ENCODE measurements at places on chromosomes 11 and 22. TPM values are rescaled to one million over a fixed set of nuclear protein-coding genes. Genes with fewer than 3 reads are reported as not detected.

- DNase-seq, result no peak
Measured at GRCh38 chr11:128052912-128053641, 534.3 kb downstream of the ETS1 start.

DNA sequence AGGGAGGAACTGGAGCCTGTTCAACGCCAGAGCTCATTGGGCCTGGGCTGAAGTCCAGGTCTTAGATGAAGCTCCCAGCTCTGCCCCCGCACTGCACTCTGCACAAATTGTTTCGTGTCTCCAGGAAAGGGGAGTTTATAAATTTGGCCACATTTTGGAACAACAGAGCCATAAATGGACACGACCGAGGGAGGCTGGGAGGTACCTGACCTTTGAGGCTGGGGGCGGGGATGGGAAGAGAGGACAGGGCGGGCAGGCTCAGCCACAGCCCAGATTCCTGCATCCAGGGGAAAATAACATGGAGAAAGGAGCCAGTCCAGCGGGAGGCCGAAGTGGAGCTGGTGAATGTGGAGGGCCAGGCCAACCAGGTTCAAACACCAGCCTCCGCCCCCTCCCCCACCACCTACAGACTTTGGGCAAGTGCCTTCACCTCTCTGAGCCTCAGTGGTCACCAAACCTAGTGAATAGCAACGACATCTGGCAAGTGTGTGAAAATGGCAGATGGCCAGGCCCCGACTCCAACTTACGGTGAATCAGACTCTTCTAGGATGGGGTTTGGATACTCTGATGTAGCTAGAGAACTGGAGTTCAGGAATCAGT, 36.8 kb upstream of the SMTN start:
- DNase-seq, result no peak

DNA sequence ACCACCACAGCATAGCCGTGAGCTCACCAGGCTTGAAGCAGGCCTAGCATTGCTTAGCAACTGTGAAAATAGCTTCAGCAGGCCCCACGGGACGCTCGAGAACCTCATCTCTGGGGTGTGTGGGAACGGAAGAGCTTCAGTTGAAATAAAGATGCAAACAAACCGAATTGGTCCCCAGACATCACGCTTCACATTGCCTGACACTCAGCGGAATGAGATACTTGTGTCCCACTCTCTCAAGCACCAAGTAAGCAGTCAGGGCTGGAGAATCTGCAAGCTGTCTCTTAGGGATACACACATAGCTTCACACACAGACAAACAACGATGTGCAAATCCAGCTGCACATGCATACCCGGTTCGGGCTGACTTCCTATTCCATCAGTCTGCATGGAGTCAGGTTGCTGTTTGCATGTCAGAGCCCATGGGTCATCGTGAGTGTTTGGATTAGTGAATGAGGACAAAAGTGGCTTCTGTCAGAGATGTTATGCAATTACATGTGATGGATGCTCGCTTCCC, 205.7 kb downstream of the SNX19 start:
- no peak for DNase-seq

GRCh38 chr11:118002541-118003423, 16.6 kb downstream of the IL10RA start:
- DNase-seq, result peak; percentile 85

DNA sequence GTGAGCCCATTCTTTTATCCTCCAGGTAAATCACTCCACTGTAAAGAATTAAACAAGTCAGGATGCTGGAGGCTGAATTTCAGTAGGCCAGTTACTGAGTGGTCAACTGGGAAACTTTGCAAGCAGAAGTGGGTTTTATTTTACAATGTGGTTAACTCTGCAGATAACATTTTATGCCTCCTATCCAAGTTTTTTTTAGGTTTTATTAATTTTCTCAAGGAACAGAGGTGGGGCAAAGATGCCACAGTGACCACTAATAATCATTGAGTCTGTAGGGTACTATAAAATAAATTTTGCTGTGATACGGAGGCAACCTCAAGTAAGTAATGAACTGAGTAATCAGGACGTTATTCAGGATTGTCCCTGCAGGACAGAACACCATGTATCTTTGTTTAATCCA, 599.9 kb downstream of the METTL15 start:
- DNase-seq, result no peak

GRCh38 chr11:61121192-61121831, 19.0 kb downstream of the CD5 start:
- DNase-seq, result no peak

- DNase-seq, result peak; percentile 16
Measured at GRCh38 chr11:88359541-88359940, 22.0 kb upstream of the CTSC start.

- peak; percentile 29 for DNase-seq
Measured at GRCh38 chr11:108025387-108026080, 16.8 kb downstream of the CUL5 start.

DNA sequence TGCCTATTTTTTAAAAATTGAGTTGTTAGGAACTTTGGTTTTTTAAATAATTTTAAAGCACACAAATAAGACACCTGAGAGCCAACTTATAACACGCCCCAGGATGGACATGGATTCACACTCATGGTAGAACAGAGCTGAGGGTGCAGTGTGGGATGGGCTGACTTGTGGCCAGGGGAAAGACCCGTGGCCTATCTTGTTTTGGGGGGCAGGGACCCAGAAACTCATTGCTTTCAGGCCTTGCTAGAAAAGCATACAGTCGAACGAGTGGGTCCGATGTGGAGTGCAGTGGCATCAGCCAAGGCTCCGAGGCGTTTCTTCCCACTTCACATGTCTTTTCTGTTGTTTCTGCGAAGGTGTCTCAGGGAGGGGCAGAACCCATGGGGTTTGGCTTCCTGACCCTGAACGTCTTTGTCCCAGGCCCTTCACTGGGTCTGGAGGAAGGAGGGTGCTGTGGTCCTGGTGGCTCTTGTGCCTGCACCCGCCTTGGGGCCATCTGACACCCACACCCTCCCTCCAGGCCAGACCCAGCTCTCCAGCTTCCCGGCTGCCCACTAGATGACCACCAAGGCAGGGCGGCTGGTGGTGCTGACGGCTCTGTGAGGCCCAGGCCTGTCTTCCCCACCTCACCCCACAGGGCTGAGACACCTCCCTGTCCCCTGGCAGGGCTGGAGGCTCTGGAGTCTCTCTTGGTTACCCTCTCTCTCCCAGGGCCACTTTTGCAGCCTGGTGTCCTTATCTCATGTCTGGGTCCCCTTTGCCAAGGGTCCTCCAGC, 120.8 kb downstream of the KCNQ1 start:
- no peak for DNase-seq

DNA sequence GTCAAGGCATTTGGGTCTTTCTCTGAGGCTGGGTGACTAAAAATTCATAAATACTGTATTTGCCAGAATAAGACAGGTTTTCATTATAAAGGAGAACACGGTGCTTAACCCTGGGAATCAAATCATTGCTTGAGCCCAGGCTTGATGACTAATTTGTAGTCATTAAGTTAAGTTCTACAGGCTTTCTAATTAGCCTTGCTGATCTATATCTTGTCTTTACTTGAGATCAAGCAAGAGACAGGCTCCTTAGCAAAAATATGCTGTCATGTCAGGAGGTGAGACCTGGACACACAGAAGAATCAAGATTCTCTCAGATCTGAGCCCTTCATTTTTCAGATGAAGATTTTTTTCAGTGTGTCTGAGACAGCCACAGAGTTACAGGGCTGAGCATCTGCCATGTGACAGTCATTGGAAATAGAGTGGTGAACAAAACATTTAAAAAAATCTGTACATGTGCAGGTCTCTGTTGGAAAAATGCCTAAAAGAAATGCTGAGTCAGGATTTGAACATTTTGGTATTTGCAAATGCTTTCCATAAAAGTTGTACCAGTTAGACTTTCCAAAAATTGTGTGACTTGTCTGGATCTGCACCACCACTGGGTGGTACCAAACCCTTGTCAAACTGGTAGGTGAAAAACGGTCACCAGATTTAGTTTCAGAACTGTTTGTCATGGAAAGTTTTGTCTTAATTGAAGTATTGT, 14.6 kb downstream of the ACAT1 start:
- peak; percentile 60 for DNase-seq

DNA sequence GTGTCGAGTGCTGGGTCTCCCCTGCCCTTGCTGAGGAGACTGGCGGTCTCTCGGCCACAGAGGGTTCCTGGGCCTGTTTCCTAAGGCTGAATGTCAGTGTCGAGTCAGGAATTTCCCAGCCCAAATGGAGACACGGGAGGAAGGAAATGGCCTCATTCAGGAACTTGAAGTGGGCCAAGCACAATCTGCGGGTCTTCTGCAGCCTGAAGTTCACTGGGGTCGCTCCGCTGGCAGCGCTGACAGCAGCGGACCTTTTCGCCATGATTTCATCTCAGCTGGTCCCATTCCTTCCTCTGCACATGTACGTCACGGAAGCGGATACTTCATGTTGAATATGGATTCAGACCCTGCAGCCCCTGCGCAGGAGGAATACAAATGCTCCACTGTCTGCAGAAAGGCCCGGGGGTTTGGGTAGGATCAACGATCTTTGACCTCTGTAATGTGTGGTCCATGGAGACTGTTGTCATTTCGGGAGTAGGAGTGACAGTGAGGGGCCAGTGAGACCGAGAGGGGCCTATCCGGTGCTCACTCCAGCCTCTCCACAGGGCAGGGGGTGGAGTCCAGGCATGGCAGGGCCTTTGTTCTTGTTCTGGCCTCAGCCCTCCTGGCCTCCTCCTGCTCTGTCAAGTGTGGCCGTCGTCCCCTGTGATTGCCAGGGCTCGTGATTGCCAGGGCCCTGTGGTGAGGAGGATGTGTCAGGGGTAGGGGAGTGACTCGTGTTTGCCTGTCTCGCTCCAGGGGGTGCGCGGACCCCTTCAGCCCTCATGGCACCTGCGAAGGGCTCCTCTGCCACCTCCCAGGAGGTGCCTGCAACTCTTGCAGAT, 402.3 kb downstream of the TBC1D22A start:
- DNase-seq, result peak; percentile 1

GRCh38 chr11:106271686-106272085, 194.2 kb downstream of the AASDHPPT start:
- DNase-seq, result no peak

DNA sequence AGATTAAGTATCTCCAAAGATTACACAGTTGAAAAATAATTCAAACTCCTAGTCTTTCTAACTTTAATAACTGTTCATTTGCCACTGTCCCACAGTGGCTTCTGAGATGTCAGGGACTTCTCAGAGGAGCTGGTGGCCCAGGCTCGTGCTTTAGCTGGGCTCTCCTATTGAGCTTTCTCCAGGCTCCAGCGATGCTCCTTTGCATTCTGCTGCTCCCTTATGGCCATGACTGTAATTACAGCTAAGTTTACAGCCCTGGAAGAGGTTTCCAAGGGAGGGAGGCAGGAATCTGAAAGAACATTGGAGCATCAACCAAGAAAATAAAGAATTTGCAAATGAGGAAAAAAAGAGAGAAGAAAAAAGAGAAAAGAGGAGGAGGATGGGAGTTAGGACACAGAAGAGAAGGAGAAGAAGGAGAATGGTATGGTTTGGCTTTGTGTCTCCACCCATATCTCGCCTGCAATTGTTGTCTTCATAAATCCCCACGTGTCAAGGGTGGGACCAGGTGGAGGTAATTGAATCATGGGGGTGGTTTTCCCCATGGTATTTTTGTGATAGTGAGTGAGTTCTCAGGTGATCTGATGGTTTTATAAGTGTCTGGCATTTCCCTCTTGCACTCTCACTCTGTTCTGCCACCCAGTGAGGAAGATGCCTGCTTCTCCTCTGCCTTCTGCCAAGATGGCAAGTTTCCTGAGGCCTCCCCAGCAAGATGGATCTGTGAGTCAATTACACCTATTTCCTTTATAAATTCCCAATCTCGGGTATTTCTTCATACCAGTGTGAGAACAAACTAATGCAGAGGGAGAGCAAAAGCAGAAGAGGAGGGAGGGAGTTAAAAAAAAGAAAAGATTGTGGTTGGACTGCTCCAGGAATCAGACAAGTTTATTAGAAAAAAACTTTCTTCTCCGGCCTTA, 857.0 kb downstream of the KCNA4 start:
- DNase-seq, result peak; percentile 11

GRCh38 chr22:48926643-48927042, 901.0 kb downstream of the BRD1 start:
- DNase-seq, result no peak

The CFAP300 gene
- not detected for total RNA-seq

The PTPRCAP gene
- 80.1 TPM for total RNA-seq

The PGA5 gene
- not detected for total RNA-seq

The KIRREL3 gene
- not detected for total RNA-seq

The SCGB1A1 gene
- not detected for total RNA-seq
